Stimulated activated CD4-positive, alpha-beta T cell treated with anti-CD3 and anti-CD28 coated beads, Interleukin-15, amount 100 ng/mL, for 1 hour (primary cell): ENCODE measurements at places on chromosomes 4 and X.

DNA sequence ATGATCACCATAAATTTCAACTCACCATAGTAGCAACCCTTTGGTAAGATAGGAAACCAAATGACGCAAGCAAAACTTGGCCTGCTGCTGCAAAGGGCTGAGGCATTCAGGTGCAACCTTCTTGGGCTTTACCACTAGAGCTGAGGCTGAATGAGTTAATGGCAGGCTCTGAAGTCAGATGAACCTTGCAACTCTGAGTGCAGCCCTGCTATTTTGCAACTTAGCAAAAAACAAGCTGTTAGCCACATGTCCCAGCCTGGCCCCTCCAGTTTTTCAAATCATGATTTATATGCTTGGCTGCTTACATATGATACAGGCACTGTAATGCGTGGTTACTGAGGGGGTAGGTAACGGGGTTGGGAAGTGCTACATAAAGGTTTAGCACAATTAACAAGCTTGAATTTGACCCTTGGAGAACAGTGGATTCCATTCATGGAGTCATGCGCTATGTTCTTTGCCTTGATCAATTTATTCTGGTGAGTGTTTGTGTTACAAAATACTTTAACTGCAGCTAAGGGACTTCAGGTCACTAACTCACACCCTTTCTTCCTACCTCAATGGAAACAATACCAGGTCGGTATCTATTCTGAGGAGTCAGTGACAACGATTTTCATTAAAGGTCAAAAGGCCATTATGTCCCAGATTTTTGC lies 80.5 kb upstream of the PPARGC1A start:
- DNase-seq = no peak

- no peak for DNase-seq
Observed at GRCh38 chr4:152161676-152162330, 374.1 kb downstream of the FBXW7 start.

DNA sequence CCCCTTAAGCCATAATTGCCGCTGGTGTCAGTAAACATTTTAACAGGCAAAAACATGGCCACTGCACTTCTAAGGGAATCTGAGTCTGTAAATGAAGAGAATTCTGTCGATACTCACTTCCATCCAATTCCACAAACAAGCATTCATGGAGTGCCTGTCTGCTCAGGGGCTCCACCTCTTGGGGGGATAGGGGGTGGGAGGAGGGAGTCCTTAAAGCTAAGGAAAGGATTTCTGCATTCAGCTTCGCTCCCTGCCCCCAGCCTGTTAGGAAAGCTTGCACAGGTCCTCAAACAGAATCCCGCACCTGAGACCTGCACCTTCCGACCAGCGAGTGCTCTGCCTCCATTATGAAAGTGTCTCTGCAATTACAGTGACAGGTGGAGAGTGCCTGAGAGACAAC lies 130.2 kb upstream of the KIT start:
- DNase-seq = no peak

- no peak for DNase-seq
Observed at GRCh38 chrX:114038358-114038757, 545.5 kb upstream of the HTR2C start.

GRCh38 chrX:56787734-56788152 lies 58.7 kb downstream of the NBDY start:
- no peak for DNase-seq

DNA sequence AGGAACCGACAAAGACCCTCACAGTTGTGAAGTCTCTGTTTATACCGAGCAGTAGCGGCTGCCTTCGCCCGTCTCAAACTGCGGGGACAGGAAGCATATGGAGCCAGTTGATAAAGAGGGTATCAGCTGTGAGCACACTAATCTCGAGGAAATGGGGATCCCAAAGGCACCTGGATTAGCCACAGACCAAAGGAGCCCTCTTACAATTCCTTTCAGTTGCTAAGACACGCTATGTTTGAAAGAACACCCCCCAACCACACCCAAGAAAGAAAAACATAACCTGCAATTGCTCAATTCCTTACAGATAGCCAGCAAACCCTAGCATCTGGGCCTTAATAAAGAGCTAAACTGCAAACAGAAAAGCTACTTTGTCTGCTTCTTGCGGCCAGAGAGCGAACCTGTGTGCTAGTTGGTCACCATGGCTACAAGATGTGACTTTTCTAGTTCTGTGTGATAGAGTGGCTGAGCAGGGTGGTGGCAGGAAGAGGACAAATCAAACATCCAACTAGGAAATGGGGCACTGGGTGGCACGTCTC lies 23.3 kb upstream of the CHRNA9 start:
- no peak for DNase-seq

GRCh38 chrX:18351784-18352183 lies 2.7 kb downstream of the SCML2 start:
- DNase-seq = no peak

- DNase-seq = no peak
Observed at GRCh38 chrX:118780911-118781310, 42.7 kb upstream of the ZCCHC12 start.

GRCh38 chr4:15420642-15421041 lies 7.2 kb upstream of the C1QTNF7 start:
- DNase-seq = no peak

- DNase-seq = no peak
Observed at GRCh38 chrX:139554376-139554775, 23.8 kb downstream of the F9 start.

DNA sequence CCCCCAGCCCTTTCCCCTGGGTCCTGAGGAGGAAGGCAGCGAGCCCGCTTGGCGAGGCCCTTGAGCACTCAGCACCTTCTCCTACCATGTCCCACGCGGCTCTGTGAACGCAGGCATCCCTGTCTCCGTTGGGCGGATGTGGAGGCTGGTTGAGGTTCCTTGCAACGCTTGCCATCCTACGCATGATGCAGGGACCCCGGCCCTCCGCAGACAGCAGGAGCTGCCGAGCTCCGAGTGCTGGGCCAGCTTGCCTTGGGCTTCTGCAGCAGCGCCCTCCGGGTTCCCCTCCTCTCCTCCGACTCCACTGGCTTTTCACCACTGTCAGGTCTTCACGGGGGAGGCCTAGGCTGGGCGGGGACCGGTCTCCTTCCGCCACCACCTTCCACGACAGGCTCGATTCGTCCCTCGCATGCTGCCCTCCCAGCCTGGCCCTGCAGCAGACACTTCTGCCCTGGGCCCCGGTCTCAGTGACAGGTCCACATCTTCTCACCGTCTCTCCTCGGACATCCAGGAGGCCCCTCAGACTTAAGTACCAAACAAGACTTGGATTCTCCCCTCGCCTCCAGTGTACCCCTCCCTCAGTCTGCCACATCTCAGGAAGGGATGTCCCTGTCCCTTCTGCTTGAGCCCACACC lies 67.6 kb upstream of the HGFAC start:
- DNase-seq = no peak

- no peak for DNase-seq
Observed at GRCh38 chr4:177008071-177008835, 215.5 kb upstream of the VEGFC start.

GRCh38 chrX:136168929-136169735 lies 21.8 kb downstream of the FHL1 start:
- no peak for DNase-seq

DNA sequence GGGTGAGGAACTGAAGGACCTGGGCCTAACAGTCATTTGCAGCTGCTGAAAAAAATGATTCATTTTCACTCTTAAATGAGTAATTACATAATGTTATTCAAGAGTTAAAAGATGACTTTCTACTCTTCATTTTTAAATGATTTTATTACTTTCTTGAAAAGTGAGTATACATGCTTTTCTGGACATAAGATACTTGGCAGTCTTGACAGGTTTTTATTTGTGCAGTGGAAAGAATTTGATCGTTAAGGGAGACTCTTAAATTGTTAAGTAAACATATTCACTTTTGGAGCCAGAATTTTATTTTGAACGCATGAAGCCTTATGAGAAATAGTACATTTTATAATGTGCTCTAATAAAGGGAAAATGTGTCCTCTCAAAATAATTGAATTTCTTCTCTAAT lies 245.7 kb downstream of the TENM3 start:
- no peak for DNase-seq

DNA sequence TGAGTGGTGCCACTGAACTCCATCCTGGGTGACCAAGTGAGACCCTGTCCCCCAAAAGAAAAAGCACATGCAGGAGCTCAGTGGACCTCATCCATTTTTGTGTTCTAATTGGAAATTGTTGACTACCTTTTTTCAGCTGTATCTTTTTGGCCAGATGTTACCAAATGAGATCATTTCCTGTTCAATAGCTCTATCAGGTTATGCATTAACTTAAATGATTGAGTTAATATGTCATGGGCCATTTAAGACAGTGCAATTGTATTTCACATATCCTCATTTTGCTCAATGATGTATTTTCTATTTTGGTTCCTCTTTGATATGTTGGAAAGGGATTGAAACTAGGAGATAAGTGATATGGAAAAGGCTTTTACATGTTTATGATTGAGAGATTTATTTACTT lies 26.2 kb upstream of the RHOH start:
- no peak for DNase-seq

- DNase-seq = no peak
Observed at GRCh38 chrX:107659768-107660167, 31.5 kb downstream of the PRPS1 start.

DNA sequence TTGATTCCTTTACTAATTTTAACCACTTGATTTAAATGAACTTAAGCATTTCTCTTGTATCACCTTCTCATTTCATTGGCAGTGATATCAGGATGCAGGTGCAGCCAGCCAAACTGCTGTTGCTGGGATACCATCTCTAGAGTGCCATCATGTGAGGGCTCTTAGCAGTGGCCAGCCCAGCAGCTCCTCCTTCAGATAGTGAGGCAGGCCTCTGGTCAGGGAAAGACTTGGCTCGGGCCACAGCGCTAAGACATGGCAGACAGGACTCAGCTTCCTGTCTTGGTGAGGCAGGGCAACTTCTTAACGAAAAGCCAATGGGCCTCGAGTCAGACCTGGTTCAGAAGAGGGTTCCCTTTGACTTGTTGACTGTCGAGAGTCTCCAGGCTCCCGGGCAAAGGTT lies 50.0 kb downstream of the NOP14 start:
- DNase-seq = no peak

DNA sequence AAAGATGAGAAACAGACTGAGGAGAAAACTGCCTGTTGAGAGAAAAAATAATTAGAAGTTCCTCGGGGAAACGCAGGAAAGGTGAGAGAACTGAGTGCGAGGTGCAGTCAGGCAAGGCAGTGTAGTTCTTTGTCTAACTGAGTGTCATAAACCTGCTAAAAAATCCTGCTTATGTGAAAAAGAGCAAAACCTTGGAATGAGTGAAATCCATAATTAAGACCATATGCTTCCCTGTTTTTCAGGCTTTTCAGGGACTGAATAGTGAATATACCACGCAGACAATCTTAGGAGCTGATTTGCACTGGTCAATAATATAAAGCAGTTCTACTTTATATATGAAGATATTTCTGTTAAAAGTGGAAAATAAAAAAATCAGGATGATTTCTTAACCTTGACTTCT lies 104.9 kb downstream of the RASGEF1B start:
- DNase-seq = no peak

GRCh38 chrX:31200430-31200829 lies 128.6 kb upstream of the FTHL17 start:
- no peak for DNase-seq

DNA sequence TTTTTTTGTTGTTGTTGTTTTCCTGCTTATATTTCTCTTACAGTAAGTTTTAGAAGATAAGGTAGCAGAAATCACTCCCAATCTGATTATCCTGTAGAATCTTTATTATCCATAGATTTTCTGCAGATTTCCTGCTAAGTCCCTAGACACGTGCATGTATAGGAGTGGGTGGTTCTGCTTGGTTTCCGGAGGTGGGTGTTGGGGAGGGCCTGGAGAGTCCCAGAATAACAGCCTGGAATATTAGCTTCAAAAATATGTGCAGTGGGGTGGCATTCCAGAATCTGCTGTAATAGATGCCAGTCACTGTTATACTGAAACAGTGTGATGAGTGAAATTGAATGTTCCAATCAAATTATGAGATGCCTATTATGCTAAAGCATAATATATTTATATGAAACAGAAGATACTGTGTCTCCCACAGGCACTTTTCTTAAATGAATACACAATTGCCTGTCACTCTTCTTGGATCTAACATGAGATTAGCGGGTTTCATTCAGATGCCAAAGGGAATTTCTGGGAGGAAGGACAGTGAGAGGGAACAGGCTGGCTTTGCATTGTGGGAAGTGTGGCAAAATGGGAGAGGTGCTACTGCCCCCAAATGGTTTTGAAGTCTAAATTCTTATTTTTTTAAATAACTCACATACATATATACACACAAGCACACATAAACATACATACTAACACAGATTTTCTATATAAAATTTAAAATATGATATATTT lies 37.6 kb downstream of the C4orf50 start:
- DNase-seq = no peak

DNA sequence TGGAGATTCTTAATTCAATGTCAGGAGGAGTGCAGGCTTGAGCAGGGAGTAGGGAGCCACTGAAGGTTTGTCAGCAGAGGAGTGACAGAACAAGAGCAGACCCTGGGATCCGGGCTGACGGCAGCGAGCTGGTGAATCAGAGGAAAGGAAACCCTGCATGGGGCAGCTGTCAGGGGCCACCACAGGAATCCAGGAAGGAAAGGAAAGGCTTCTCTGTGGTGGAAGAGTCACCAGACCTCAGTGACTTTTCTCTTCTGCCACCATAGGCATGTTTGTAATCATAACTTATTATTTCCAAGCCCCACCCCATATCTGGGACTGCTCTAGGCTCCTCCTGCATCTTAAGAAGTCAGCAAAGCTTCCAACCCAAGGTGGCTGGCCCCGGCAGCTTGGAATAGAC lies 150.9 kb downstream of the BCOR start:
- DNase-seq = no peak

- DNase-seq = no peak
Observed at GRCh38 chr4:4962928-4963327, 56.3 kb downstream of the CYTL1 start.

DNA sequence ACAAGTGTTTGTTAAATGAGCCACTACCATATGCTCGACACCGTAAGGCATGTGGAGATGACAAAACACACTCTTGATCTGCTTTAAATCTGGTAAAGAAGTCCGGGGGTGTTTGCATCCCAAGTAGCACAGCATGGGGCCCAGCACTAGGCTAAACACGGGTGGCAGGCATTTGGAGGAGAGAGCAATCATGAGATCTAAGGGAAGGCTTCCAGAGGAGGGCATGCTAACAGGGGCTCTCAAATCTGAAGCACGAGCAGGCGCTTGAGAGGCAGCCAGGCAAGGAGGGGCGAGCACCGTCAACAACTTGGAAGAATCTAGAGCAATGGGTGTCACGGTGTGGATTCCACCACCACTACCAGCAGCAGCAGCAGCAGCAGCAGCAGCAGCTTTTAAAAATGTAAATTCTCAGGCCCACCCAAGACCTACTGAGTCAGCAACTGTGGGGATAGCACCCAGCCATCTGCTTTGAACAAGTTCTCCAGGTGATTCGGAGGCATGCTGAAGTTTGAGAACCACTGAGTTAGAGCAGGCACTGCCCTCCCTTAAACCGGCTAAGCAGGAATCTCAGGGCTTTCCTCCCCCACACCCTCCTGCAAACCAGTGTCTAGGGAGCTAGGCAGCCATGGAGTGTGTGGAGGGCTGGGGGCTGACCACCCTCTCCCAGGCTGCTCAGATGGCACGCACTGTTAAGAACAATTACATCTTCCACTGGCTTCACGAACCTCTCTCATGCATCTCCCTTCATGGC lies 70.2 kb upstream of the MAP3K15 start:
- DNase-seq = no peak

- no peak for DNase-seq
Observed at GRCh38 chr4:121140716-121141460, 23.2 kb downstream of the TNIP3 start.
